ENCODE measurements at places on chromosomes 1 and 21. TPM values are rescaled to one million over a fixed set of nuclear protein-coding genes. Genes with fewer than 3 reads are reported as not detected.

The HTR6 gene
- not detected for total RNA-seq

The HSD3B2 gene
- total RNA-seq = not detected

The PDE9A gene
- 7.3 TPM for total RNA-seq

The EDN2 gene
- 0.52 TPM for total RNA-seq

The TFF2 gene
- total RNA-seq = not detected

The DDX59 gene
- total RNA-seq = 25.9 TPM

The KRTAP13-2 gene
- not detected for total RNA-seq

The MATN1 gene
- 1.9 TPM for total RNA-seq

The MYOG gene
- not detected for total RNA-seq

The EVA1C gene
- 8.3 TPM for total RNA-seq

The ZNF683 gene
- not detected for total RNA-seq

The NAXE gene
- total RNA-seq = 29.2 TPM

The S100A6 gene
- 304 TPM for total RNA-seq

The IL19 gene
- not detected for total RNA-seq

The AQP10 gene
- 0.81 TPM for total RNA-seq

The FAAH gene
- total RNA-seq = 7.3 TPM

The LRRC47 gene
- total RNA-seq = 33.9 TPM

The CFHR5 gene
- not detected for total RNA-seq

The MTARC1 gene
- total RNA-seq = not detected

The SH2D2A gene
- 158 TPM for total RNA-seq

The TNFRSF9 gene
- total RNA-seq = 30.9 TPM

The RAB7B gene
- not detected for total RNA-seq

The SCP2 gene
- 58.9 TPM for total RNA-seq

The UCK2 gene
- 5.5 TPM for total RNA-seq

The ANGPTL3 gene
- total RNA-seq = not detected

The SYT14 gene
- not detected for total RNA-seq

The CHIA gene
- not detected for total RNA-seq

The AKNAD1 gene
- total RNA-seq = not detected

The C1QA gene
- total RNA-seq = not detected

The FCRL2 gene
- 0.17 TPM for total RNA-seq

The NIBAN1 gene
- 141 TPM for total RNA-seq

The SHE gene
- not detected for total RNA-seq

The PPFIA4 gene
- 0.96 TPM for total RNA-seq

The ATG4C gene
- 5.3 TPM for total RNA-seq

The CFHR1 gene
- not detected for total RNA-seq

The TFB2M gene
- 15.2 TPM for total RNA-seq

The LCE3E gene
- total RNA-seq = not detected

The USF1 gene
- 102 TPM for total RNA-seq

The CD2 gene
- total RNA-seq = 192 TPM

The KISS1 gene
- total RNA-seq = 0.59 TPM

The CXADR gene
- total RNA-seq = 0.07 TPM

The RUNX3 gene
- total RNA-seq = 268 TPM

The C1orf210 gene
- not detected for total RNA-seq

The NBPF6 gene
- not detected for total RNA-seq

The RAB13 gene
- total RNA-seq = 0.57 TPM

The KRTAP7-1 gene
- not detected for total RNA-seq

All from CD4-positive, CD25-positive, alpha-beta regulatory T cell (primary cell).